ENCODE measurements at places on chromosomes 12 and 14.

GRCh38 chr14:35046751-35047536 is 872 bp downstream of the FAM177A1 start:
- peak; percentile 82 for DNase-seq

DNA sequence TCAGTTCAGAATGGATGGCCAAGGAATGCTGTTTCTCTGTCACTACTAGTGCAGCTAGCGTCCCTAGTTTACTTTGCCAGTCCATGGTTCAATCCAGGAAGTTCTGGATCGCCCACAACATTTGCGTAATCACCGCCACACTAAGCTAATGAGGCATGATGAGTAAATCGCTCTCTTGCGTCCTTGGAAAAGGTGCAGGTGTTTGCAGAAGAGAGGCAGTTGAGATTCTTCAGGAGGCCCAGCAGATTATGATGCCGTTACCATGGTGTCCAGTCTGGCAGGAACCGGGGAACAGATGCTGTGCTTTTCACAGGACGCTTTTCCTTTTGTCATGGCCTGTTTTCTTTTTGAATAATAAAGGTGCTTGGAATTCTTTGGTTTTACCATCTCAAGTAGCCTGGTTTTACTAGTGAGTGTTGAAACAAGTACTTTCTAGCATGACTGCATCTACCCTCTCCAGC is 9.0 kb downstream of the TPH2 start:
- no peak for DNase-seq

- no peak for DNase-seq
These were observed 91.0 kb downstream of the LRRC74A start for GRCh38 chr14:76917158-76917596.

DNA sequence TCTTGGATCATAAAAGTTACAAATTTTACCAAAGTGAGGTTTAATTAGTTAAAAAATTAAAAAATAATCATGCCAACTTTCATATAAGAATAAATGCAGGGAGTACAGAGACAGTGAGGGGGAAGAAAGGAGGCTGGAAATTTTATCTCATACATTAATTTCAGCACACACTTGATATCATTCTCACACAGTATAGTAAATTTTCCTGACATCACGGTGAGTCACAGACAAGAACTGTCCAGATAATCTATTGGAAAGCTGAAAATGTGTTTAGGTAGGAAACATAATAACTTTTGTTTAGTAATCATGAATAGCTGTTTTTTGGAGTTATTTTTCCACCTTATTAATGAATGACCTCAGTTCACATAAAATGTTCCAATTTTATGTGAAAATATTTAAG is 1204.8 kb downstream of the GALC start:
- DNase-seq = no peak

DNA sequence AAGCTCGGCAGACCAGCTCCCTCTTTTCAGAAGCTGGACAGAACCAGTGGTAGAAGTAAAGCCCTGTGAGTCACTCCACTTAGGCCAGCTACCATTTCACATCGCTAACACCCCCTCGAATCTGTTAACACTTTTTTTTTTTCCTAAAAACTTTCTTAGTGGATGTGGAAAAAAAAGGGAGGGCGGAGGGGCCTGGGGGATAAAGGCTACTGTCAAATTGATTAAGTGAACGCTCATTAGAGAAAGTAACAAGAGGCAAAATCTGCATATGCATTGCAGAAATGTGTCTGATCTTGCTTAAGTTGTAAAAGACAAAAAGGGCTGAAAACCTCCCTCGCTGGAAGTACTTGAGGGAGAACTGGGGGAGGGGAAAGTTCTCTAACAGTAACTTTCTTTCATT is 86.6 kb upstream of the OTX2 start:
- DNase-seq = no peak
